ENCODE measurements at places on chromosomes 7 and 10.
A peak's percentile ranks its signal among the peaks of the same experiment; 100 is the strongest.

DNA sequence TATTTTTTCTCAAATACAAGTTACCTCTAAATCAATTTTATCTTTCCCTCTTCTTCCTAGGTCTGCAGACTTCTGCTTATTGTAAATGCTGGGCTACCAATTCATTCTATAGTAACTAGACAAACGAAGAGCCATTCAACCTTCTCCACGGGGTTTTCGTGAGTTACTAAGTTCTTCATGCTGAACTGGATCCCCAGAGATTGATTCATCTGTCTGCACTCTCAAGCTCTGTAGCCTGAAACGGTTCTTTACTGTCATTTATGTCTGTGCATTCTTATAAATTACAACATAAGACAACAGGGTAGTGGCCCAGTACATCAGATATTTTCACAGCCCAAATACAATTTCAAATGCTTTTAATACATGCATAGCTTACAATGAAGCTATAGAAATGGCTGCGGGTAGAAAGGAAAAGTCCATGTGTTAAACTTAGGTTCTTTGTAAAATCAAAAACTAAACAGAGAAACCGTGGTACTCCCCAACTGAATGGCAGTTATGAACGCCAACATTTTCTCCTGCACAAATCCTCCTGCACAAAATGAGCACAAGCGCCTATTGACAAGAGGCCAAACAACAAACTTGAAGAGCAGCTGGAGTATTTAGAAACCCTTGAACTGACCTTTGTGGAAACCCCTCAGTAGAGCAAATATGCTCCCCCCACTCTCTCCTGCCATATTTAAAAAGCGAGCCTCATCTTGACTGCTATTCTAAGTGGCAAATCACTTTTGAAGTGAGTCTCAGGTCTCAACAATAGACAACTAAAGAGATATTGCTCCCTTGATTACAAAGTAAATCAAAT, 20.7 kb downstream of the LAMB1 start:
- DNase-seq: no peak

GRCh38 chr7:101173752-101174244, 6.3 kb downstream of the NAT16 start:
- DNase-seq: peak; percentile 66

DNA sequence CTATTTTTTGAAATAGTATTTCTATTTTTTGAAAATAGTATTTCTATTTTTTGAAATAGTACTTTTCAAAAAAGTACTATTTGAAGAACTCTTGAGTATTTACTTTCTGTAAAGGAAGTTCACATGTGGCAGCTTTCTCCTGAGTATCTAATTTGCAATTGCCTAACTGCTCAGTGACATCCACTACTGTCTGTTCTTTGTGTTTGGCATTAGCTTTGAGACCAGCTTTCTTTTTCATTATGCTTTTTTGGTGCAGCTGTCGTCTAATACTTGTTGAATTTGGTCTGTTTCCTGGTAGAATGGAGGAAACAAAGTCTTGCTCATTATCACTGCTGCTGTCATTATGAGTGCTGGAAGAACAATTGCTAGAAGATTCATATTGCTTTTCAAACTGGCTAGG, 99.1 kb downstream of the BMPR1A start:
- no peak for DNase-seq

DNA sequence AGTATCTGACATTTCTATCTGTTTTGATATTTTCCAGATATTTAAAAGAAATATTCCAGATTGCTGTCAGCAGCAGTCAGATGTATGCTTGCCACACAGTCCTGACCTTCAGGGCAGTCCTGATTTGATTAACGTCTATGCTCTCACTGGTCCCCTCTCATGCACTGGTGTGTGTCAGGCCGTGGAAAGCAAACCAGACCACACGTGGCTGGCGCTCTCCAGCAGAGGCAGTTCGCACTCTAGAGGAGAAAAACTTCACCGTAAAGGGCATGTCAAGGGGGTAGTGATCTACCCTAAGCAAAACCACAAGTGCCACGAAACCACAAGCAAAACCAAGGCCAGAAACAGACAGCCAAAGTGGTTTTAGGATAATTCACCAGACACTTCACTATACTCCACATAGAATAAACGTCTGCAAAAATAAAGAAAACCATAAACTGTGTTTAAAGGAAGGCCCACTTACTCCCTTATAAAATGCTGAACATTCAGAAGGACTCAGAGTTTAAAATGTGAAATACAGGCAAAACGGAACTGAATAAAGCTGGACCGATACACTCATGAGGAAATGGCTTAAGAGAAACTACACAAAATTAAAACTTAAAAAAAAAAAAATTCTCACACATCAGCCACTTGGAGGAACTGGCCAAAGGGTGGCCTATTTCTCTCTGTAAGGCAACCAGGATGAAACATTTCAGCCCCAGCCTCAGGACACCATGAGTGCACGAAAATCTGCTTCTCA, 26.4 kb downstream of the PARP12 start:
- no peak for DNase-seq

- no peak for DNase-seq
Measured at GRCh38 chr10:46541017-46541661, 15.3 kb downstream of the GPRIN2 start.
